ENCODE measurements at places on chromosomes 12 and 14. TPM values are rescaled to one million over a fixed set of nuclear protein-coding genes. Genes with fewer than 3 reads are reported as not detected.

- DNase-seq, result no peak
Observed at GRCh38 chr12:45828402-45828801, 98.9 kb downstream of the ARID2 start.

TMEM121 gene
- total RNA-seq, result 2.0 TPM

C14orf132 gene
- total RNA-seq, result 15.6 TPM

SYT1 gene
- 18.2 TPM for total RNA-seq

- no peak for DNase-seq
Observed at GRCh38 chr12:107774349-107775029, at the start of gene ASCL4. Gene ASCL4, plus strand, starts transcription at chr12:107774704. Its CDS starts 515 bp downstream, at chr12:107775219.

DNA sequence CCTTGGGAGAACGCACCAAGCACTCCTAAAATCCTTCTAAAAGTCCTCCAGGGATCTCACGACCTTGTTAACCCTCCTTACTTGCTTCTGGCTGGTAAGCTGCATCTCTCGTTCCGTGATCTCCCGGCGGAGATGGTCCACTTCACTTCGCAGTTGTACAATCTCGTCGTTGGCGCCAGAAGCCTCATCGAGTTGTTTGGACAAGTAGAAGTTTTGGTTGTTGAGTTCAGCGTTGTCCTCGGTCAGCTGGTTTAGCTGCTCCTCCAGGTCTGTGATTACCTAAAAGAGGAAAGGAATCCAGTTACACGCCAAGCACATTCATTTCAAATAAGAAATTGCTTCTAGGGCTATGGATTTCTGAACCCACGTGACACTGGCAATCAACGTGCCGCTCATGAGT, 67.1 kb downstream of the PRKAB1 start:
- DNase-seq, result no peak

All from uterus (tissue), 4 donors.